Upper lobe of left lung (tissue), 6 donors: ENCODE measurements at places on chromosomes 11 and 22. TPM values are rescaled to one million over a fixed set of nuclear protein-coding genes. Genes with fewer than 3 reads are reported as not detected.

The MUC2 gene
- not detected for total RNA-seq

The PRAME gene
- total RNA-seq = not detected

The CELSR1 gene
- total RNA-seq = 56.3 TPM

The SULT4A1 gene
- not detected for total RNA-seq

The SCUBE2 gene
- 8.4 TPM for total RNA-seq

The THY1 gene
- 2.0 TPM for total RNA-seq

The YPEL1 gene
- 4.4 TPM for total RNA-seq

The CNTF gene
- 2.1 TPM for total RNA-seq

The BIK gene
- 2.7 TPM for total RNA-seq

The SLCO2B1 gene
- 251 TPM for total RNA-seq

The ZFPL1 gene
- 32.5 TPM for total RNA-seq

The KCNJ11 gene
- 2.6 TPM for total RNA-seq

The JHY gene
- total RNA-seq = 9.6 TPM

The FOLH1 gene
- total RNA-seq = 0.39 TPM

The LRP5 gene
- 51.5 TPM for total RNA-seq

The C11orf21 gene
- 2.3 TPM for total RNA-seq

The SLC22A8 gene
- not detected for total RNA-seq

The CATSPERZ gene
- not detected for total RNA-seq

The PGAP2 gene
- total RNA-seq = 26.2 TPM

The MYO7A gene
- total RNA-seq = 2.4 TPM

The NPTXR gene
- total RNA-seq = 1.4 TPM

The CRYAB gene
- 79.7 TPM for total RNA-seq

The VPREB1 gene
- total RNA-seq = not detected

The IGLL5 gene
- 15.6 TPM for total RNA-seq

The TUBA8 gene
- 0.89 TPM for total RNA-seq

The NAALAD2 gene
- 1.6 TPM for total RNA-seq

The MUC5B gene
- total RNA-seq = 54.5 TPM

The VSIG10L2 gene
- total RNA-seq = not detected

The NPAS4 gene
- not detected for total RNA-seq

The KRTAP5-8 gene
- total RNA-seq = 0.23 TPM

The CALCA gene
- total RNA-seq = not detected

The GAL3ST3 gene
- total RNA-seq = not detected

The DPP3 gene
- 44.4 TPM for total RNA-seq

The P2RY6 gene
- 1.4 TPM for total RNA-seq

The SIDT2 gene
- 180 TPM for total RNA-seq

The DTX4 gene
- 42.1 TPM for total RNA-seq

The CNGA4 gene
- total RNA-seq = 2.9 TPM

The OR4A16 gene
- not detected for total RNA-seq

The MEI1 gene
- 2.7 TPM for total RNA-seq

The CD3D gene
- total RNA-seq = 22.3 TPM

The KLHDC7B gene
- not detected for total RNA-seq

The OR51B4 gene
- not detected for total RNA-seq

The PACSIN2 gene
- total RNA-seq = 141 TPM

The OAF gene
- total RNA-seq = 5.2 TPM

The FUT4 gene
- 6.8 TPM for total RNA-seq

The OR2AT4 gene
- total RNA-seq = not detected

The PLA2G3 gene
- total RNA-seq = 6.1 TPM

The C11orf91 gene
- total RNA-seq = not detected
